ENCODE measurements at places on chromosomes 4 and X.

DNA sequence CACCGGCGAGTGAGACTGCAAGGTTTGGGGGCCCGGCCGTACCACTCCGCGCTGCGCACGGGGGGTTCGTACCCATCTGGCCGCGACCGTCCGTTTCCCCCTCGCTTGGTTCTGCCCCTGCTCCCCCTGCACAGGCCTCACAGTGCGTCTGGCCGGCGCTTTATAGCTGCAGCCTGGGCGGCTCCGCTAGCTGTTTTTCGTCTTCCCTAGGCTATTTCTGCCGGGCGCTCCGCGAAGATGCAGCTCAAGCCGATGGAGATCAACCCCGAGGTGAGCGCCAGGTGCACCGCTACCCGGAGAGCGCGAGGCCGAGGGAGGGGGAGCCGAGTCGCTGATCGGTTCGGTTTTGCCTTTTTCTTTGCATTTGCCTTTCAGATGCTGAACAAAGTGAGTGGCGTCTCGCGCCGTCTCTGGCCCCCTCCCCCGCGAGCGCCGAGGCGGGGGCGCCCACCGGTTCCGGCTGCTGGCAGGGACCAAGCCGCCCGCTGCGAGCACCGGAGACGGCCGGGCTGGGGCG, at the start of gene UCHL1:
UCHL1 (plus strand) TSS at position 189 of the 517 bp plus-strand sequence; CDS start at position 238, 49 bp downstream.
- DNase-seq = peak; percentile 92

DNA sequence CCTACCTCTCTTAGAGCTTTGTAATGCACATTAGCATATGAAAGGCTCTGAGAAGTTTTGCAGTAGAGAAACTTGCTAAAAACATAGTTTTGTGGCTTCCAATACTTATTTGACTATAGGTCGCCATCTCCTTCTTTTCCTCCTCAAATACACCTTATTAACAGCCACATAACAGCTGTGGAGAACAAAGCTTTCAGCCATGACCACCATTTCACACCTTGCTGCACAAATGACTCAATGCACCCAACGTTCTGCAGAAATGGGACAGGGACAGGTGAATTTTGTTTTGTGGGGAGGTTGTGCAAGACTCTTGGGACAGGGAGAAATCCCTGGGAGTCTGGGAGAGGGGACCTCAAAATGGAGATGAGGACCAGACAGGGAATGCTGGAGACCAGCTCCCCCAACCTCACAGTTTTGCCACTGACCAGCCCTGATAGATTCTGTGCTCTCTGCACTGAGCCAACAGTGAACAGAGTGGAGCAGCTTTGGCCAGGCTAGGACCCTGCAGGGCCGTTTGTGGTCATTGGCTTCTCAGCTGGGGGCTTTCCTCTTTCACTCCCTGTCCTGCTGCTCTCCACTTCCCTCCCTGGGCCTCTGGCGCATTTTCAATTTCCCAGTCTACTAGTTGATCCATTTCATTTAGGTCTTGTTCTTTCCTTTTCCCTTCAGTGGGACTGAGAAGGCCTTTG, 16.6 kb downstream of the FRMPD3 start:
- DNase-seq = no peak

GRCh38 chr4:185817403-185817818, 5.4 kb upstream of the SORBS2 start:
- no peak for DNase-seq

GRCh38 chr4:31349907-31350306, 629.7 kb downstream of the PCDH7 start:
- DNase-seq = no peak

GRCh38 chr4:28675582-28675981, 1814.9 kb downstream of the STIM2 start:
- no peak for DNase-seq

GRCh38 chr4:112818594-112818965, 181.6 kb downstream of the LARP7 start:
- no peak for DNase-seq

- no peak for DNase-seq
Observed at GRCh38 chrX:69082753-69083150, 82.5 kb downstream of the PJA1 start.

GRCh38 chr4:114997576-114998247, 115.7 kb downstream of the NDST4 start:
- DNase-seq = peak; percentile 9

- DNase-seq = no peak
Observed at GRCh38 chrX:106450405-106450804, 161.4 kb upstream of the RADX start.

DNA sequence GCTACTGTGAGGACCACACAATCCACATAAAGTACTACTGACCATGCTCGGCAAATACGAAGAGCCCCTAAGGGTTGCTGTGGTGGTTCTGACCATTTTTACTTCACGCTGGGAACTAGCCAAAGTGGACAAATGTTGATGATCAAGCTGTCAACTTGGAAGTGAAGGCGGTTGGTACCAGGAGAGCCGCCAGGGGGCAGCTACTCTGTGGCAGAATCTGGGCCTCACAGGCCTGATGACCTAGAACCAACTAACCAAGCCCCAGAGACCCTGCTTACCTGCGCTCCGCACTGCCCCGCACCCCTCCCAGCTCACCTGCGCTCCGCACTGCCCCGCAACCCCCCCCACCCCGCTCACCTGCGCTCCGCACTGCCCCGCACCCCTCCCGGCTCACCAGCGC, 5.6 kb downstream of the GAK start:
- DNase-seq = no peak

DNA sequence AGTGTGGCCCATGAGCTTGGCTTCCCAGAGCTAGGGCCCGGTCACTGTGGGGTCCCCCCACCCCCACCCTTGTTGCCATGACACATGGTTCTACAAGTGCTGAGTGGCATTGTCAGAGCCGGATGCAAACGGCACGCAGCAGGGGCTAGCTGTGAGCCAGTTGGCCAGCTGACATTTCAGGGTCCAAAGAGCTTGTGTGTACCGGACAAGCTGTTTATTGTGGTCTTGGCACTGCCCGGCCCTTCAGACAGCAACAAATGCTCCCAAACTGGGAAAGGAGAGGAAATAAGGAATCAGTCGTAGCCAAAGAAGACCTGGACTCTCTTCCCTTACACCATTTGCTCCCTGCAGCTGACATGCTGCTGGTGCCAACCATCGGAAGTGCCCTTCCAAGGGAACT, 36.8 kb downstream of the TSC22D3 start:
- DNase-seq = no peak

GRCh38 chr4:181971973-181972372, 271.2 kb upstream of the TENM3 start:
- peak; percentile 65 for DNase-seq

DNA sequence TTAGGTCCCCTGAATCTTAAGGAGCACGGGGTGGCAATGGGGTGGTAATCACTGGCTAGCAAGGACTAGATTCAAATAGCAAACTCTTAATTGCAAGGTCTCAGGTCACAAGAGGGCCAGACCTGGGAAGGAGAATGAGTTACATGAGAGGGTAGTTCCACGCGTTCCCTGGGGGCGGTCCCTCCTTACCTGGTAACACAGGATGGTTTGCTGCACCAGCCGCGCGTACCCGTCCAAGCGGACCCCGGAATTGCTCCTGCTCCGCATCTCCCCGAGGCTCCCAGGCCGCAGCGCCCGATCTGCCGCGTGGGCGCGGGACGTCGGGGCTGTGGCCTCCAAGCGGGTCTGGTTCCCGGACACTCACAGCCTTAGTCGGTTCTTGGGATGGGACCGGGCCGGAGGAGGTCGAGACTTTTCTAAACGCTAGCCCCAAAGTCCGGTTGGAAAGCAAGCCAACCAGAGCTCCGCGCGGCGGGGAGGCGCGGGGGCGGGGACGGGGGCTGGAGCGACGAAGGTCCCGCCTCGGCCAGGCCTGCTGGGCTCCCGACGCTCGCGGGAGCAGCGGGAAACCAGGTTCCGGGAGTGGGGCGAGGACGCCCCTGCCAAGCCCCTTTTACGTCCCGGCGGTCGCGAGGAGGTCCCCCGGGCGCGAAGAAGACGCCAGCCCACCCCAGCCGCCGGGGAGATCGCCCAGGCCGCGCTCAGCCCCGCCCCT, at the start of gene PHKA2:
PHKA2 (minus strand) TSS at position 449 of the 715 bp plus-strand sequence; CDS start at position 267, 182 bp downstream.
- peak; percentile 54 for DNase-seq

DNA sequence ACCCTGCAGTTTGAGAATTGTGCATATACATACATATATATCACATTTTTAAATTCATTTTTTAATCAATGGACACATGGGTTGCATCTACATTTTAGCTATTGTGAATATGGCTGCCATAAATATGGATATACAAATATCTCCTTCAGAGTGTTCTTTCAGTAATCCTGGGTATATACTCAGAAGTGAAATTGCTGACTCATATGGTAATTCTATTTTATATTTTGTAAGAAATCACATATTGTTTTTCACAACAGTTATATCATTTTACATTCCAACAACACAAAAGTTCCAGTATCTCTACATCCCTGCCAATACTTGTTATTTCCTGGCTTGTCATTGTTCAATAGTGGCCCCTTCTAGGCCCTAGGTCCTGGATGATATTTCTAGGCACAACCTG, 20.6 kb upstream of the HSFX4 start:
- DNase-seq = no peak

DNA sequence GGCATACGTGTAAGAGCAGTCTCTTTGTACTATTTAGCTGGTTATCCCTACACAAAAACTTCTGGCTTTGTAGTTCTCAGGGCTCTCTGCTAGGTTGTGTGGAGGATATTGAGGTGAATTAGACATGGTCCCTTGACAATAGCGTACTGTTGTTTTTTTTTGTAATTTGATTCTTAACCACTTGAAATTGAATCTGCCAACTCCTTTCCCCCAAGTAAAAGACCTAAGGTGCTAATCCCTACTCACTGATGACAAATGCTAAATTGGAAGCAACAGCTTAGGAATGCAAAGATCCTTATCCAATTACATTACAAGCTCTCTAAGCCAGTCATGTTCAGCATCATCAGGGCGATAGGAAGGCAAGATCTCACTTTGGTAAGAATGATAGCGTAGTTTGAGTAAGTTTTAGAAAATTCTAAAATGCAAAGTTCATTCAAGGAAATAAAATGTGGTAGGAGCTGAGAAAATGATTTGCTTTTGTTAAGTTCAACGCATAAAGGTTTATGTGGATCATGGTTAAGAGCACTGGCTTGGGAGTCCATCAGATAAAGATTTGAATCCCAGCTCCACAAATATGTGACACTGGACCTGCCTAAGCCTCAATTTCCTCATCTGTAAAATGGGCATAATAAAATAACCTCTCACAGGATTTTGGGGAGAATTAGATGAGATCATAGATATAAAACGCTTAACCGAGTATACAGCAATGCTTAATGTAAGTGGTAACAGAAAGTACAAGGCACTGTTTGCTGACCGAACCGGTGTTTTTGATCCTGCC, 39.3 kb downstream of the DOCK11 start:
- peak; percentile 43 for DNase-seq

- peak; percentile 59 for DNase-seq
Observed at GRCh38 chrX:12405306-12405705, 267.0 kb downstream of the FRMPD4 start.

DNA sequence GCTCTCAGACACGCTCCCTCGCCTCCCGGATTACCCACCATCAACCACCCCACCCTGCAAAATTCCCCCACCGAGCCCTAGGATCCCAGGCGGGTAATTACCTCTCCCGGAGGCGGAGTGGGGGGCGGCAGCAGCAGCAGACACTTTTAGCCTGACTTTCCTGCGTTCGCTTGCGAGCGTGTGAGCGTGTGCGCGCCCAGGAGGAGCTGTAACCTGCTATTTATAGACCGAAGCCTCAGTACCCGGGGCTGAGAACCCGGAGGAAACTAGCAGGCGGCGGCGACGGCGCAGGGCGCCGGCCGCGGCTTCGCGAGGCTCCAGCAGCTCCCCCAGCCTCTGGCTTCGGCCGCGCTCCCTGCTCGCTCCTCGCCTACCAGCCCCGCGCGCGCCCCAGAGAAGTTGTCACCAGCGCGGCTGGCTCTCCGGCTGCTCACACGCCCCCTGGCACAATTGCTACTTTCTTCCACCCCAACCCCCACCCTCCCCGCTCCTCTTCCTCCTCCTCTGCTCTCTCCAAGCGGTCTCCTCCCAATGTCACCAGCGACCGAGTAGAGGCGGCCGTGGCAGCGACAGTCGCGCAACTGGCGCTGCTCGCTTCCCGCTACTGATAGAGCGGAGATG, at the start of gene INPP4B:
INPP4B (minus strand) TSS at position 194 of the 621 bp plus-strand sequence.
- peak; percentile 57 for DNase-seq

- no peak for DNase-seq
Observed at GRCh38 chr4:143377611-143378099, 41.0 kb downstream of the GAB1 start.

- DNase-seq = no peak
Observed at GRCh38 chr4:38141808-38142500, 181.8 kb downstream of the PTTG2 start.

DNA sequence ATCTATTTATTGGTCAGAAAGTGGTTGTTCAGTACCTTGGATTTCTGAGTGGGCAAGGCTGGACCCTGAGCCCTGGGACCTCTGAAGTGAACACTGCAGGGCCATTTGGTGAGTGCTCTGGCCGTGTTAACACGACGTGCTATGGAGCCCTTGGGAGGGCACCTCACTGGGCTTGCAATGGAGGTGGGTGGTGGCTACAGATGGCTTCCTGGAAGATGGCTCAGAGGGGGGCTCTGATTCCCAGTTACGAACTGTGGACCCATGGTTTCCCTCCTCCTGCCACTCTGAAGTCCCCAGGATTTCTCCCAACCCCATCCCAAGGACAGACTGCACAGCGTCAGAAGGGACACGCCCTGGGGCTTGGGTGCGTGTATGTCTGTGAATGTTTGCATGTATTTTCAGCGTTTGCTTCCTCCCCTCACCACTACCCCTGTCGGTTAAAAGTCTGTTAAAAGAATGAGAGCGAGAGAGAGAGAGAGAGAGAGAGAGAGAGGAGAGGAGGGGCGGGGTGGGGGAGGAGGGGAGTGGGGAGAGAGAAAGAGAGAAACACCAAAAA, 3.7 kb upstream of the RHOH start:
- DNase-seq = no peak

DNA sequence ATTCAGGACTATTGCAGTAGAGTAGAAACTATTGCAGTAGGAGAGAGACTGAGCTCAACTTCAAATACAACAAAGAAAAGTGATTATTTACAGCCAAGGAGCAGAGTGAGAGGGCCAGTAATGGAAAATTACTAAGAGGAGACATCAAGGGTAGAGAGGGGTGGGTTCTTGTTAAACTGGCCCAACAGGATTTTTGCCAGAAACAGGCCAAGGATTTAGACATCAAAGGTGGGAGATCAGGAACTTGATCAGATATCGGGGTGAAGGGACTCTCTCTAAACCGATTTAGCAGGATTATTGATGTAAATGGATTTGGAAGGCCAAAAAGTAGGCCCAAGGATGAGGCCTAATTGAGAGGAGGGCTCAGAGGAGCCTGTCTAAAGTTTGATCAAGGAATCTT, 64.8 kb downstream of the IRS4 start:
- no peak for DNase-seq

- peak; percentile 99 for DNase-seq
Observed at GRCh38 chr4:128241425-128241913, 46.1 kb downstream of the PGRMC2 start.

DNA sequence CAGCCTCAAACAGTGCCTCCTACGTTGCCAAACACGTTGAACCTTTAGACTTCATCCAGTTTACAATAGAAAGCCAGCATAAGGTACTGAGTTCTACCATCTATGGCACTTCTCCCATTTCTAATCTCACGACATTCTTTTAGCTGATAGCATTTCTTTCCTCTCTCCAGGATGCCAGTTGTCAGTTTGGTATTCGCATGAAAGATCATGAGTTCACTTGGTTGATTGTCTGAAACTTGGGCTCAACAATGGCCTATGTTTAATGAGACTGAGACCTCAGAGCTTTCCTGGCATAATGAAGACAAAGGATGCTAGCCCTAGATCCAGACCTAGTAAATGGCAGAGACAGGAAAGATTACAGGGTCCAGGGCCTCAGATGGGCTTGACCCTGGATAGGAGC, 69.2 kb upstream of the SPRY1 start:
- DNase-seq = no peak

GRCh38 chr4:87679449-87680169, 29.5 kb downstream of the DMP1 start:
- DNase-seq = peak; percentile 69

Measured in fibroblast of skin of scalp (primary cell).